ENCODE measurements at places on chromosomes 6 and 20.

DNA sequence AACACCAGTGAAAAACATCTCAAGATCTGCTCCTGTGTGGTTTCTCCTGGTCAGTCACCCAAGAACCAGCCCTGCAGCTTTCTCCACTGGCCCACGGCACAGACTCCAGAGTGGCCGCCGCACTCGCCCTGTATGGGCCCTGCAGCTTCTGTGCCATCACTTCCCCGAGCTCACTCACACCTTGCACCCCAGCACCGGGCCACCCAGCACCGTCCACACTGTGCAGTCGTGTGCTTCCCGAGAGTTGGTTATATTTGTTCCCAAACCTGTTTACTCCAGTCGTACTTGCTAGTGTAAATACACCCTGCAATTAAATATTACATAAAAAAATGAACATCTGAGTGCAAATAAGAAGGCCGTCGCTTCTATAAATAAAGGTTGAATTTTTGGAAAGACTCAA, 341.7 kb downstream of the CDH26 start:
- H3K4me3 ChIP-seq = no peak overlapping the region
- no peak for DNase-seq
- no peaks in the 10 kb centered on the region for H3K27me3 ChIP-seq
- no peak overlapping the region for H3K27ac ChIP-seq

- no peaks in the 10 kb centered on the region for H3K4me1 ChIP-seq
- H3K27me3 ChIP-seq = no peaks in the 10 kb centered on the region
- H3K36me3 ChIP-seq = peaks cover 68% of the 10 kb centered on the region
Observed at GRCh38 chr6:157173776-157174175, 149.5 kb downstream of the TMEM242 start.

DNA sequence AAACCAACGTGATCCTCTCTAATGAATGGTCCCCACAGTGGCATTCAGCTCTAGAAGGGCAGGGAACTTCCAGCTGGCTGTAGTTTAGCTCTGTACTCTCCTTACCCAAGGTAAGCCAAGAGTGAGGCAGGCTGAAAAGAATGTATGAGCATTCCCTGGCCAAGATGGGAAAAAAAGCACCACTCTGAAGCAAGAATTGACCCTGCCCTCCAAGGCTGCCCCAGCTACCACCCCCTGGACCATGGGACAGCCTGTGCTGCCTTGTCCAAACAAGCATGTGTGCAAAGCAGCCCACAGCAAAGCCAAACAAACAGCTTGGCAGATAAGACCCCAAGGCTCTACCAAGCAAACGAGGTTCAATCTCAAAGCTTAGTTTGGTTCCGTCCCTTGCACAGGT, 73.9 kb downstream of the GFOD1 start:
- no peak overlapping the region for H3K27ac ChIP-seq
- H3K4me3 ChIP-seq = no peak overlapping the region
- H3K36me3 ChIP-seq = no peaks in the 10 kb centered on the region

GRCh38 chr6:215335-216034, 76.8 kb upstream of the DUSP22 start:
- H3K4me3 ChIP-seq = no peak overlapping the region
- H3K27me3 ChIP-seq = no peaks in the 10 kb centered on the region
- H3K36me3 ChIP-seq = no peaks in the 10 kb centered on the region
- no peak for DNase-seq

GRCh38 chr6:67854098-67854497, 781.0 kb upstream of the ADGRB3 start:
- no peaks in the 10 kb centered on the region for H3K4me1 ChIP-seq
- no peak overlapping the region for H3K27ac ChIP-seq
- H3K36me3 ChIP-seq = no peaks in the 10 kb centered on the region
- H3K4me3 ChIP-seq = no peak overlapping the region
- no peak for DNase-seq

DNA sequence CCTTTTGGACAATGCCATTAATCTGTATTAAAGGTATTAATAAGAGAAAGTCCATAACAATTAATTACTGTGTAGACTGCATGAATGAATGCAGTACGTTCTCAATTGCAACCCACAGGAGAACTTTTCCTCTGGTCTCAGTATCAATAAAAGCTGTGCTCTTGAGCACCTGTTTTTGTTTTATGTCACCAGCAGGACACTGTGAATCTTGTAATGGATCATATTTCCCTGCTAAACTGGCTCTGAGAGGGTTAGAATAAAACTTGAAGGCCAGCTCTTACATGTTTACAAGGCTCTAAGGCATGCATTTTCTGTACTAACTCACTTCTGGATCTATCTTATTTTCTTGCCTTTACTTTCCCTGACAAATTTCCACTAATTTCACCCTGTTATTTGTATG, 214.3 kb upstream of the PLN start:
- H3K36me3 ChIP-seq = no peaks in the 10 kb centered on the region
- no peak for DNase-seq
- no peak overlapping the region for H3K27ac ChIP-seq
- H3K4me3 ChIP-seq = no peak overlapping the region
- H3K27me3 ChIP-seq = no peaks in the 10 kb centered on the region

DNA sequence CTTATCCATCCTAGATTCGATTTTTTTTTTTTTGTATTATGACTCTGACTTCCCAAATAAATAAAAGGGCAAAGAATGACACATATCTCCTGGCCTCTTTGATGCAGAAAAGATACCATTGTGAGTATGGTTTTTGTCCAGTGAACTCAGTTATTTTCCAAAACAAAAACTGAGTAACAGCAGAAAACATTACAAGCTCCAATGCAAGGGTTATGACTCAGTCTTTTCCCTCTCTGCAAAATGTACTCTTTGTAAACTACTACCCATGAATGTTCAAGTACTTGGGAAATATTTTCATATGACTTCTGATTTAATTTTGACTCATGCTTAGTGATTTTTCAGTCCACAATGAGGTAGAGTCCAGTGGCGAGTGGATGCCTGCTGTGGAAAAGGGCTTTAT, 355.3 kb downstream of the RNF144B start:
- DNase-seq = no peak
- H3K27ac ChIP-seq = no peak overlapping the region
- H3K4me3 ChIP-seq = no peak overlapping the region
- H3K27me3 ChIP-seq = no peaks in the 10 kb centered on the region
- H3K4me1 ChIP-seq = no peaks in the 10 kb centered on the region

- H3K27ac ChIP-seq = no peak overlapping the region
- no peak overlapping the region for H3K4me3 ChIP-seq
- no peaks in the 10 kb centered on the region for H3K36me3 ChIP-seq
Observed at GRCh38 chr6:33929575-33930288, 125.9 kb upstream of the MLN start.

GRCh38 chr20:52383995-52384621, 192.5 kb upstream of the ZFP64 start:
- H3K27me3 ChIP-seq = no peaks in the 10 kb centered on the region
- H3K27ac ChIP-seq = no peak overlapping the region
- no peaks in the 10 kb centered on the region for H3K4me1 ChIP-seq
- no peaks in the 10 kb centered on the region for H3K36me3 ChIP-seq

GRCh38 chr6:48429610-48430009, 318.6 kb upstream of the PTCHD4 start:
- H3K36me3 ChIP-seq = no peaks in the 10 kb centered on the region
- H3K27ac ChIP-seq = no peak overlapping the region
- no peaks in the 10 kb centered on the region for H3K4me1 ChIP-seq
- DNase-seq = no peak

GRCh38 chr20:57432862-57433491, 41.8 kb downstream of the RBM38 start:
- peak; percentile 83 for DNase-seq
- H3K4me1 ChIP-seq = peaks cover 85% of the 10 kb centered on the region
- H3K4me3 ChIP-seq = peak overlapping the region; percentile 22
- peak overlapping the region; percentile 93 for H3K27ac ChIP-seq
